ENCODE measurements at places on chromosomes 3 and 15. TPM values are rescaled to one million over a fixed set of nuclear protein-coding genes. Genes with fewer than 3 reads are reported as not detected.

UNC13C gene
- total RNA-seq, result not detected

GCNT3 gene
- 0.23 TPM for total RNA-seq

CCR3 gene
- 0.94 TPM for total RNA-seq

MB21D2 gene
- total RNA-seq, result 8.3 TPM

CFAP100 gene
- total RNA-seq, result not detected

CRBN gene
- 36.4 TPM for total RNA-seq

PTX3 gene
- 809 TPM for total RNA-seq

GOLGA8J gene
- total RNA-seq, result 0.12 TPM

EFCC1 gene
- under 0.01 TPM for total RNA-seq

GADL1 gene
- 0.08 TPM for total RNA-seq

IQCF6 gene
- total RNA-seq, result not detected

CIDEC gene
- total RNA-seq, result not detected

IL20RB gene
- total RNA-seq, result 0.53 TPM

TUSC7 gene
- total RNA-seq, result not detected

CCK gene
- 1.1 TPM for total RNA-seq

RPP25 gene
- 4.4 TPM for total RNA-seq

LEKR1 gene
- 0.47 TPM for total RNA-seq

LMAN1L gene
- not detected for total RNA-seq

REC114 gene
- not detected for total RNA-seq

FOXB1 gene
- not detected for total RNA-seq

NAALADL2 gene
- total RNA-seq, result 2.0 TPM

TLR9 gene
- total RNA-seq, result not detected

PHC3 gene
- total RNA-seq, result 20.9 TPM

MOBP gene
- not detected for total RNA-seq

ST6GAL1 gene
- total RNA-seq, result 6.0 TPM

EMC7 gene
- total RNA-seq, result 28.8 TPM

BCHE gene
- 0.08 TPM for total RNA-seq

HYAL1 gene
- 0.60 TPM for total RNA-seq

ZNF620 gene
- 0.83 TPM for total RNA-seq

HCN4 gene
- not detected for total RNA-seq

IL5RA gene
- total RNA-seq, result not detected

ZIC4 gene
- 0.08 TPM for total RNA-seq

XCR1 gene
- total RNA-seq, result 0.23 TPM

TWF2 gene
- 59.2 TPM for total RNA-seq

IMPG2 gene
- total RNA-seq, result 0.23 TPM

GUCA1C gene
- total RNA-seq, result not detected

CLEC3B gene
- total RNA-seq, result 46.7 TPM

SH3GL3 gene
- not detected for total RNA-seq

LTF gene
- total RNA-seq, result not detected

SLC51A gene
- total RNA-seq, result not detected

WDR93 gene
- not detected for total RNA-seq

P3H2 gene
- total RNA-seq, result 2.6 TPM

GOLGA6B gene
- not detected for total RNA-seq

MAPKBP1 gene
- total RNA-seq, result 19.1 TPM

SPSB4 gene
- total RNA-seq, result not detected

USP8 gene
- total RNA-seq, result 32.3 TPM

PLSCR2 gene
- total RNA-seq, result not detected

MRAS gene
- total RNA-seq, result 69.1 TPM

MAP2K5 gene
- 2.1 TPM for total RNA-seq

ALS2CL gene
- 1.9 TPM for total RNA-seq

ZNF662 gene
- 0.60 TPM for total RNA-seq

LRRC49 gene
- total RNA-seq, result 10.9 TPM

All from smooth muscle cell of the coronary artery (primary cell).